ENCODE measurements at places on chromosomes 16 and 17. TPM values are rescaled to one million over a fixed set of nuclear protein-coding genes. Genes with fewer than 3 reads are reported as not detected.

Gene KRTAP4-3
- not detected for polyA plus RNA-seq

Gene ALDH3A1
- 0.82 TPM for polyA plus RNA-seq

Gene C16orf86
- 2.5 TPM for polyA plus RNA-seq

Gene CWC25
- polyA plus RNA-seq: 25.8 TPM

Gene HS3ST6
- 0.17 TPM for polyA plus RNA-seq

Gene EFCAB5
- 3.0 TPM for polyA plus RNA-seq

Gene CARD14
- polyA plus RNA-seq: 0.93 TPM

Gene CLCN7
- 39.4 TPM for polyA plus RNA-seq

Gene CES1
- polyA plus RNA-seq: 2.1 TPM

Gene KRT40
- not detected for polyA plus RNA-seq

Gene PPP1R1B
- polyA plus RNA-seq: 14.1 TPM

Gene MEOX1
- 18.4 TPM for polyA plus RNA-seq

Gene MPO
- 1.6 TPM for polyA plus RNA-seq

Gene FBXL16
- 1.1 TPM for polyA plus RNA-seq

Gene SLC13A5
- polyA plus RNA-seq: 4.2 TPM

Gene SLC52A1
- polyA plus RNA-seq: 0.15 TPM

Gene RGS11
- 1.1 TPM for polyA plus RNA-seq

Gene CCDC92B
- 0.07 TPM for polyA plus RNA-seq

Gene CCL5
- polyA plus RNA-seq: 2.3 TPM

Gene APOBR
- polyA plus RNA-seq: 0.67 TPM

Gene WWOX
- polyA plus RNA-seq: 40.3 TPM

Gene CD300E
- polyA plus RNA-seq: 0.11 TPM

Gene CA5A
- 0.11 TPM for polyA plus RNA-seq

Gene LYRM9
- 19.4 TPM for polyA plus RNA-seq

Gene KLHL10
- polyA plus RNA-seq: 0.28 TPM

Gene TGFB1I1
- 36.8 TPM for polyA plus RNA-seq

Gene NOG
- 1.6 TPM for polyA plus RNA-seq

Gene MYH13
- polyA plus RNA-seq: 0.14 TPM

Gene PLA2G10
- polyA plus RNA-seq: 0.39 TPM

Gene RPUSD1
- 10.4 TPM for polyA plus RNA-seq

Gene SULT1A1
- 17.8 TPM for polyA plus RNA-seq

Gene KRTAP4-5
- polyA plus RNA-seq: not detected

Gene GNGT2
- 1.7 TPM for polyA plus RNA-seq

Gene AATK
- 2.9 TPM for polyA plus RNA-seq

Gene POLR2C
- 88.0 TPM for polyA plus RNA-seq

Gene PDE6G
- polyA plus RNA-seq: 11.6 TPM

Data from right renal cortex interstitium (tissue), 3 donors.